Activated CD4-positive, alpha-beta memory T cell treated with anti-CD3 and anti-CD28 coated beads, Interleukin-2, amount 10 ng/mL, durations not matched to agents 7 days and 5 days (primary cell): ENCODE measurements at places on chromosomes 11 and 22. TPM values are rescaled to one million over a fixed set of nuclear protein-coding genes. Genes with fewer than 3 reads are reported as not detected.
A peak's percentile ranks its signal among the peaks of the same experiment; 100 is the strongest.

DNA sequence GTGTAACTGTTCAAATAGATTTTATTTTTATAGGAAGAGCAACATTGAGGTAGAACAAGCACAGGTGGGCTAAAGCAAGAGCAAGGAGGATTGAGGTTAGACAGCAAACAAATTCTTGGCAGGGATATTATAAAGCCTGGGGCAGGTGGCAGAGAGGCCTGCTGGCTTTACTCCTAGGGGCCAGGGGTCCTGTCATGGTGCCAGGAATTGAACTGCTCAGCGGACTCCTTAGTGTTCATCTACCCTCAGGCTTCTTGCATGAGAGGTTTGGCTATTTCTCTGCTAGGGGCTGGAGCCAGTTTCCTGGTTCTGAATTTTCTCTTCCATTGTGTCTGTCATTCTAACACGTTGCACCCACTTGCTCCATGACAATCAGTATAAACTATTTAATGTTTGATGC is 217.2 kb upstream of the NCAM1 start:
- H3K27me3 ChIP-seq, result peaks cover 10% of the 10 kb centered on the region
- no peak overlapping the region for H3K27ac ChIP-seq
- no peak for DNase-seq
- H3K4me3 ChIP-seq, result no peak overlapping the region

- no peak overlapping the region for H3K27ac ChIP-seq
- H3K4me3 ChIP-seq, result no peak overlapping the region
- H3K27me3 ChIP-seq, result no peaks in the 10 kb centered on the region
These were observed 390.5 kb downstream of the TBC1D22A start for GRCh38 chr22:47152938-47153337.

DNA sequence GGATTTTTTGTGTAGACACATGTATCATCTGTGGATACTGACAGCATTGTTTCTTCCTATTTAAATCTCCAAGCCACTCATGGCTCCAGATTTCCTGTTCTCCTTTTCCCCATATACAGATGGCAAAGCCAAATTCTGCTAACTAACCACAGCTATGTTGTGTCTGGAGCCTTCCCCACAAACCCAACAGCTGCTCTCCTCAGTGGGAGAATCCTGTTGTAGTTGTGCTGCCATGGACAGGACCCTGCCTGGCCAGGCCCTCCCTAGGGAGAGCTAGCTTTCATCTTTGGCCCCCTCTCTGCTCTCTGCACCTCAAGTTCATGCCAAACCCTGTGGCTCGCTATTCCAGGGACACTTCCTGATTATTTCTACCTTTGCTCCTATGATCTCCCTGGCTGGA is 106.4 kb upstream of the CCDC90B start:
- no peak overlapping the region for H3K27ac ChIP-seq
- DNase-seq, result no peak
- H3K4me3 ChIP-seq, result no peak overlapping the region
- H3K4me1 ChIP-seq, result no peaks in the 10 kb centered on the region
- H3K36me3 ChIP-seq, result no peaks in the 10 kb centered on the region

DNA sequence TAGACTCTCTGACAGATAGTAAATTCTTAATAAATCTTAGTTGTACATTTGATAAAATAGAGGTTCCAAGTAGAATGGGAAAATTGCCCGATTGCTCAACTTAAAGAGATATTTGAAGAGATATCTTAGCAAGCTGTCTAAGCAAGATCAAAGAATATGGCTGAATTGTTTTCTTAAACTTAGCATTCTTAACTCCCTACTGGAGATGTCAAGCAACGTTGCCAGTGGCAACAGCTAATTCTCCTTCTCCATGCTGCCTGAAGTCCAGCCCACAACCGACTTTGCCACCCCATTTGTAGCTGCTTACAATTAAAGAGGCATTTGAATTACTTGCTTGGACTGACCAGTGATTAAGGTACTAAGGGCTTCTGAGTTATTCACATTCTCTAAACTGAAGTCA is 94.4 kb downstream of the FAM181B start:
- no peaks in the 10 kb centered on the region for H3K4me1 ChIP-seq
- H3K27ac ChIP-seq, result no peak overlapping the region
- H3K36me3 ChIP-seq, result no peaks in the 10 kb centered on the region
- H3K27me3 ChIP-seq, result peaks cover 2% of the 10 kb centered on the region
- no peak for DNase-seq

DNA sequence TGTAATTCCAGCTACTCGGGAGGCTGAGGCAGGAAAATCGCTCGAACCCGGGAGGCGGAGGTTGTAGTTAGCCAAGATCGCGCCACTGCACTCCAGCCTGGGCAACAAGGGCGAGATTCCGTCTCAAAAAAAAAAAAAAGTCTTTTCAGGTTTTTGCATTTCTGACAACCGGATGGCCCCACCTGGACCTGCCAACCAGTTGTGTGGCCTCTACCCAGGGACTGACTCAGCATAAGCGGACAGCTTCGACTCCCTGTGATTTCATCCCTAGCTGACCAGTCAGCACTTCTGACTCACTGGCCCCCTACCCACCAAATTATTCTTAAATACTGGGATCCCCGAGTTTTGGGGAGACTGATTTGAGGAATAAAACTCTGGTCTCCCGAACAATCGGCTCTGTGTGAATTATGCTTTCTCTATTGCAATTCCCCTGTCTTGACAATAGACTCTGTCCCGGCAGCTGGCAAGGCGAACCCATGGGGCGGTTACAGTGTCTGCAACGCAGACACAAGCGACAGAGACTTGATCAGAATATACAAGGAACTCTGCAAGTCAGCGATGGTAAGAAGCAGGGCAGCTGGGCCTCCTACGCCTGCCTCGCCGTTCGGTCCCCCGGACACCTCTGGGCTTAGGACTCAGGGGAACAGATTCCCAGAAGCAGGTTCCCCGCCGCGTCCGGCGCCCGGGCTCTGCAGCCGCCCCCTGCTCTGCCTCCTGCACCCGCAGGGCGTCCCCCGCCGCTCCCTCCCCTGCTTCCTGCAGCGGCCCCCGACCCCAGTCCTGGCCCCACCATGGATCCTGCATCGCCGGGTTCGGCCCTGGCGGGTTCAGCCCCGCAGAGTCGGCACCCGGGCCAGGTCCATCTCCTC is 741 bp upstream of the TALDO1 start:
- peak; percentile 55 for DNase-seq
- H3K27ac ChIP-seq, result peak overlapping the region; percentile 74
- H3K36me3 ChIP-seq, result peaks cover 8% of the 10 kb centered on the region
- H3K4me1 ChIP-seq, result peaks cover 23% of the 10 kb centered on the region

DNA sequence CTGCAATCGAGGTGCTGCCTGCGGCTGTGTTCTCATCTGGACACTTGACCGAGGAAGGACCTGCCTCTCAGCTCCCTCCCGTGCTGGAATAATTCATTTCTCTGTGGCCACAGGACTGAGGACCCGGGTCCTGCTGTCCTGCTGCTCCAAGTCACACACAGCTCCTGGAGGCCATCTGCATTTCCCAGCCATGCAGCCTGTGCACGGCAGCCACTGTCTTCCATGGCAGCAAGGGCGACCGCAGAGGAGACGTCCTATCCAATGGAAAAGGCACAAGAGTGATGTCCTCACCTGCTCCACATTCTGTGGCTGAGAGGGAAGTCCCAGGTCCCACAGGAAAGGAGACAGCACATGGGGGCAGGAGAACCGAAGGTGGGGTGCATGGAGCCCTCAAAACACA is 495.8 kb downstream of the BRD1 start:
- H3K27ac ChIP-seq, result no peak overlapping the region
- peak; percentile 11 for DNase-seq
- no peaks in the 10 kb centered on the region for H3K27me3 ChIP-seq
- no peaks in the 10 kb centered on the region for H3K4me1 ChIP-seq

GRCh38 chr11:132866783-132867545 is 665.3 kb downstream of the OPCML start:
- no peak overlapping the region for H3K4me3 ChIP-seq
- H3K4me1 ChIP-seq, result no peaks in the 10 kb centered on the region
- no peak for DNase-seq
- no peak overlapping the region for H3K27ac ChIP-seq
- H3K36me3 ChIP-seq, result no peaks in the 10 kb centered on the region
- no peaks in the 10 kb centered on the region for H3K27me3 ChIP-seq

DNA sequence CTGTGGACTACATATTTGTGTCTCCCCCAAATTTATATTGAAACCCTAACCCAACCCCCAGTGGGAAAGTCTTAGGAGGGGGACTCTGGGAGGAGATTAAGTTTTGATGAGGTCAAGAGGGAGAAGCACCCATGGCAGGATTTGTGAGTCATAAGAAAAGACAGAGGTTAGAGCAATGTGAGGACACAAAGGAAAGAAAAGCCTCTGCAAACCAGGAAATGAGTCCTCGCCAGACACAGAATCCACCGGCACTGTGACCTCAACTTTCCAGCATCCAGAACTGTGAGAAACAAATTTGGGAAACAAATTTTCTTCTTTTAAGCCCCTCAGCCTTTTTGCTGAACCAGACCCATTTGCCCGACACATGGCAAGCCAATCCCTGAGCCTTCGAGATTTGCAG is 397.0 kb downstream of the NTM start:
- no peak for DNase-seq
- H3K4me3 ChIP-seq, result no peak overlapping the region
- H3K27me3 ChIP-seq, result no peaks in the 10 kb centered on the region
- no peaks in the 10 kb centered on the region for H3K4me1 ChIP-seq
- no peaks in the 10 kb centered on the region for H3K36me3 ChIP-seq

DNA sequence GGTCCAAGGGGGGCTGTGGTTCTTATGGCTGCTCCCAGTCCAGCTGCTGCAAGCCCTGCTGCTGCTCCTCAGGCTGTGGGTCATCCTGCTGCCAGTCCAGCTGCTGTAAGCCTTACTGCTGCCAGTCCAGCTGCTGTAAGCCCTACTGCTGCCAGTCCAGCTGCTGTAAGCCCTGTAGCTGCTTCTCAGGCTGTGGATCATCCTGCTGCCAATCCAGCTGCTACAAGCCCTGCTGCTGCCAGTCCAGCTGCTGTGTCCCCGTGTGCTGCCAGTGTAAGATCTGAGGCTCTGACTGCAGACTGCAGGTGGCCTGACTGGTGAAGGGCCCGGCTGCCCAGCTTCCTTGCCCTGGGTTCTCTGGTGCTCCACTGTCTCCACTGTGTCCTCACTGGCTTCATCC is 696 bp downstream of the KRTAP5-5 start:
- no peaks in the 10 kb centered on the region for H3K36me3 ChIP-seq
- H3K4me3 ChIP-seq, result no peak overlapping the region
- DNase-seq, result no peak
- H3K4me1 ChIP-seq, result peaks cover 2% of the 10 kb centered on the region
- H3K27me3 ChIP-seq, result peaks cover 26% of the 10 kb centered on the region
- no peak overlapping the region for H3K27ac ChIP-seq

- DNase-seq, result no peak
- no peaks in the 10 kb centered on the region for H3K27me3 ChIP-seq
- peaks cover 96% of the 10 kb centered on the region for H3K36me3 ChIP-seq
- peaks cover 87% of the 10 kb centered on the region for H3K4me1 ChIP-seq
- H3K4me3 ChIP-seq, result peak overlapping the region; percentile 45
- H3K27ac ChIP-seq, result no peak overlapping the region
These were observed 3.3 kb downstream of the RBM4 start for GRCh38 chr11:66641834-66642233.

DNA sequence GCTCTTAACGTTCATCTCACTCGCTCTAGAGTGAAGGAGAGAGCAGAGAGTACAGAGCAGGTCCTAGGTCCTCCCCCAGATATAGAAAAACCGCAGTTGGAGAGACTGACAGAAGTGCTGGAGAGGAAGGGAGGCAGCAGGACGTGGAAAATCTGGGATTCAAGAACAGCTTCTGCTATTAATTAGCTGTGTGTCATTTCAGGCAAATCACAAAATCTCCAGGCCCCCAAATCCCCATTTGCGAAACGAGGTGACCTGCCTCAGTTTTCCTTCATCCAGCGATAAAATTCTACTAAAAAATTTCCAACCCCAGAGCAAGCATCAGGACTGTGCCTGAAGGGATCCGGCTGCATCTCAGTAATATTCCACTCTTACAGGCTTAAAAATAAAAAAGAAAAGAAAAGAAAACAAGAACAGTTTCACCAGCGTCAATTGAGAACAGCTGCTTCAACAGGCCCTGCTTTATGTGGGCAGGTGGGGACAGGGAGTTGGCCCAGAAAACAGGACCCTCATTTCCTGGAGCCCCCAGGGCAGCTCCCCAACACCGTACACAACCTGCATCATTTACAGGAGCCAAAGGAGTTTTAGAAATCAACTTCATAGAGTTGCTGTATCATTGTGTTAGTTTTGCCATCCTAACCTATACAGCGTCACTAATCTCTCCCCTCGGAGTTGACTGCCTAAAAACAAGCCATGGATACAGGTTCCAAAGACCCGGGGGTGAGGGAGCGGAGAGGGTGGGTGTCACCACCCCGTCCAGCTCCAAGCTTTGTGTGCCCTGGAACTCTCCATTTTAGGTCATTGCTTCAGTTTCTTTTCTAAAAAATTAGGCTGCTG is 2.3 kb upstream of the MALAT1 start:
- peaks cover 45% of the 10 kb centered on the region for H3K4me1 ChIP-seq
- H3K27me3 ChIP-seq, result no peaks in the 10 kb centered on the region
- H3K27ac ChIP-seq, result no peak overlapping the region
- no peak overlapping the region for H3K4me3 ChIP-seq

DNA sequence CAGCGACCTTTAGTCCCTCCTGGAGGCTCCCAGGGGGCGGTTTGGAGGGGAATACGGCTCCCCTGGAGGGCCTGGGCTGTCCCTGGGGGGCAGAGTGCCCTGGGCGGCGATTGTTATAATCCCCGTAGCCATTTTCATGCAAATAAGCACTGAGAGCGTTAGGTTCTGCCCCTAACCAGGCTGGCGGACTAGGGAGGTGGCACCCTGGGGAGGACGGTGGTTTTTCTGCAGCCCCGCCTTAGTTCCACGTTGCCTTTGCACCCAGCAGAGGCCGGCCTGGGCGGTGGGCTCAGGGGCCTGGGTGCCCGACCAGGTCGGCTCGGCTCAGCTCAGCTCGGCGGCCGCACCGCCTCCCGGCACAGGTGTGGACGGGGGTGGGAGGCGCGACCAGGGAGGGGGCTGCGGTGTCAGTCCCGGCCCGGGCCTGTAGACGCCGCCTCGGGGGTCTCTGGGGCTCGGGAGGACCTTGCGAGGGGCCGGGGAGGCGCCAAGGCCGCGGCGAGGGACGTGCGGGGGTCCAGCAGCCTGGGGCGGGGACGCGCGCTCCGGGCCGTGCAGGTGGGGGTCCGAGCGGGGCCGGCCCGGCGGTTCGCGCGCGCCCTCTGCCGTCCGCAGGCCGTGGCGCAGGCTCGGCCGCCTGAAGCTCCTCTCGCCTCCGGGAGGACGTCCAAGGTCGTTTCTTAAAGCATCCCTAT is 2.3 kb upstream of the DUSP8 start:
- no peaks in the 10 kb centered on the region for H3K36me3 ChIP-seq
- no peak overlapping the region for H3K27ac ChIP-seq
- H3K27me3 ChIP-seq, result peaks cover 33% of the 10 kb centered on the region
- H3K4me3 ChIP-seq, result peak overlapping the region; percentile 49
- peak; percentile 60 for DNase-seq
- H3K4me1 ChIP-seq, result peaks cover 11% of the 10 kb centered on the region

Gene APLNR
- not detected for total RNA-seq

Gene FANCF
- 13.6 TPM for total RNA-seq

Gene PYGM
- total RNA-seq, result 3.1 TPM

Gene LRRC4C
- not detected for total RNA-seq

Gene PRODH
- total RNA-seq, result 0.35 TPM

Gene MS4A3
- not detected for total RNA-seq
